ENCODE measurements at places on chromosomes 6 and 20. TPM values are rescaled to one million over a fixed set of nuclear protein-coding genes. Genes with fewer than 3 reads are reported as not detected.

FAM184A gene
- total RNA-seq: 0.17 TPM

HTR1B gene
- total RNA-seq: 1.6 TPM

NOX3 gene
- total RNA-seq: not detected

DNA sequence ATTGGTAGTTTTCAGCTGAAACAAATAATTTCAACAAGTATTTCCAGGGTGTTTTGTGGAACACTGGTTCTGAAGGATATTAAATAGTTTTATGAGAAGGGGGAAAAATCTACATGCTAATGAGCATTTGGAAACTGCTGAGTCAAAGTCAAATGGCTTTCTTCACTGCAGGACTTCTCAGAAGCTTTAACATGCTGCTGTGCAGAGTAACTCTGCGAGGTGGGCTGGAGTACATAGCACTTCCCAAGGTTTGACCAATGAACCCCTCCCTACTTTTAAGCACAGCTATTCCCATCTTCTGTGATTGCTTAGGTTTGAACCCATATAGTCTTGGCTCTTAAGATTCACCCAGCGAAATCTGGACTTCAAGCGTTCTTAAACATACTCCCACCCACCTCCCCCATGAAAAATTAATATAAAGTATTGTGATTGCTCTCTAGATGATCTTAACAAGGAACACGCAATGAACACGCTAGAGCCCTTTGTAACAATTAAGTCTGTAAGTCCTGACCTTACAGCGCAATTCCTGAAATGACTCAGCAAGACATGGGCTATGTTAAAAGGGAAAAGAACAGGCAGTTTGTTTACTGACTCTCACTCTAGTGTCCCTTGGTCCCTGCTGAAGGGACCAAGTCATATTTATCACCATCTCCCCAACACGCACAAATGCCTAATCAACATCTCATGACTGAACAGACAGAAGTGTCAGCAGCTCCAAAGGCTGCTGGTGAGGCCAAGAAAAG, 105.2 kb downstream of the NFATC2 start:
- no peak for DNase-seq

DNA sequence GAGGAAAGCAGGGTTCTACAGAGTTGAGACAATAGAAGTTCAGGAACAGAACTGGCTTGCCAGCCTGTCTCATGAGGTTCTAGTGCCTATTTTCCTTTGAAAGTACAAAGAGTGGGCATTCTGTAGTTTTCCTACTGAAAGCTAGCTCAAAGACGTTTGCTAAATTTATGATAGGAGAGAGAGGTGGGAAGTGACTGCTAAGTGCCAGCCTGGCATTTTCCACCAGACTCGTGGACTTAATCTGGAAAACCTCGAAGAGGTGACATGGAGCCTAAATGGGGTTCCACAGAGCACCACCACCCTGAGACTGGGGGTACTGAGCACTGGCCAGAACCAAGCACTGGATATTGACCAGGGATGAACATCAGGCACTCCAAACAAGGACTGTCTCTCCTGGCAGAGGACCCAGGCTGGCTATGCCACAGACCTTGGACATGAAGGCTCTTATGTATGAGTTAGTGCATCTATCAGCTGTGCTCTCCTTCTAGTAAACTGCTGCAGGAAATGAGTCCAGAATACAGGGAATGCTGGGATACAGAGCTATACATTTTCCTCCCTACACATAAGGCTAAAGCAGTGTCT, 7.1 kb downstream of the PEX6 start:
- DNase-seq: no peak

DNA sequence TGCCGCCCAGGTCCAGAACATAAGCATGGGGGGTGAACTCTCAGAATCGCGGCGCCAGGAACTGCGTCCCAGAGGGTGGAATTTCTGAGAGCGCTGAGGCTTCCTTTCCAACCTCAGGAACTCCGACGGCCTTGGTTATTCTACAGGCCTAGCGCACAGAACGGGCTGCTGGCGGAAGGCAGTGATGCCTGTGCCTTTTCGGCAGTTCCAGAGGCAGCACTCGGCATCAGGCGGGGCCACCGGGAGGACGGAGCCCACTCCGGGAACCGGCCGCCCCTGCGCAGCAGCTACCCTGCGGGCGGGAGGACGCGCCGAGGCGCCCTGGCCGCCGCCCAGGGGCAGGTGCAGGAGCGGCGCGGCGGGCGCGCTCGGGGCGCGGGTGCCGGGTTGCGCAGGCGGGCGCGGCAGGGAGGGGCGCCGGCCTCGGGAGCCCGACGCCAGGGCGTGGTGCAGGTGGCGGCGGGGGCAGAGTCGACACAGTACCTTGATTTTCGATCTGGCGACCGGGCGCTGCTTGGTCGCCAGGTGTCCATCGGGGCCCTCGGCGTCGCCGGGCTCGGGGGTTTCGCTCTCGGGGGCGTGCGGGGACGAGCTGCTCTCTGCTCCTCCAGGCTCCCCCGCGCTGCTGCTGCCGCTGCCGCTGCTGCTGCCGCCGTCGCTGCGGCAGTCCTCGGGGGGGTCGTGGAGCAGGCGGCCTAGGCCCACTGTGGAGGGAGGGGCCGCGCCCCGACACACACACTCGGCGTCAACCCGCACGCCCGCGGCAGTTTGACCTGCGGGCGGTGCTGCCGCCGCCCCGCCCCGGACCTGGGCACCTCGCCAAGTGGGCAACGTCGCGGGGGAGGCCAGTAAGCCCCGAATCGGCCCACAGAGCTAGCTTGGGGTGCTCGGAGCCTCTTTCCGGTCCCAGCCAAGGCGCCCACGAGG, 1.3 kb downstream of the OVOL2 start:
- DNase-seq: no peak

DNA sequence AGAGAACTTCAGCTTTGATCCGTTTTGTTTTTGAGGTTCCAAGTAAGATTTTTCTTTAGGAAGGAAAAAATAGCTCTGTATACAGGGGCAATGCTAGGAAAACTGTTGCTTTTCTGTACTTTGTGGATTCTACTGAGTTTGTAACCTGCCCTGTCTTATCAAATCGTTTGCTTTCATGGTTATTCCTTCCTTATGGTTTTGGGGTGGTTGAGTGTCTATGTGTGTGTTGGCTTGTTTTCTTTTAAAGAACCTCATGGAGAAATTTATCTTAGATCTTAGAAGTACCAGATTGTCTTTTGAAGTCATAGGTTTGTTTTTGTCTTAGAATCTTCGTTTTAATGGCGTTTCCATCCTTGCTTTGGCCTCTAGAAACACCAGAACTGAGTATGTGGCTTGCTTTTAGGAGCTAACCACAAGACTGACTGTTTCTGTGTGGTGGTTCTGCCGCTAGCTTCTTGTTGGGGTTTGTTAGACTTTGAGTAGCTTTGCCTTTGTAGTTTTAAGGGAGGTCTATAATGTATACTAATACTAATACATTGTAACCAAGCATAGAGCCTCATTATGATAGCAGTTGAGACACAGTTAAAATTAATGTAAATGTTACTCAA, 86.8 kb downstream of the RPP40 start:
- no peak for DNase-seq

GRCh38 chr20:62728781-62729300, 20.2 kb downstream of the NTSR1 start:
- DNase-seq: no peak

DNA sequence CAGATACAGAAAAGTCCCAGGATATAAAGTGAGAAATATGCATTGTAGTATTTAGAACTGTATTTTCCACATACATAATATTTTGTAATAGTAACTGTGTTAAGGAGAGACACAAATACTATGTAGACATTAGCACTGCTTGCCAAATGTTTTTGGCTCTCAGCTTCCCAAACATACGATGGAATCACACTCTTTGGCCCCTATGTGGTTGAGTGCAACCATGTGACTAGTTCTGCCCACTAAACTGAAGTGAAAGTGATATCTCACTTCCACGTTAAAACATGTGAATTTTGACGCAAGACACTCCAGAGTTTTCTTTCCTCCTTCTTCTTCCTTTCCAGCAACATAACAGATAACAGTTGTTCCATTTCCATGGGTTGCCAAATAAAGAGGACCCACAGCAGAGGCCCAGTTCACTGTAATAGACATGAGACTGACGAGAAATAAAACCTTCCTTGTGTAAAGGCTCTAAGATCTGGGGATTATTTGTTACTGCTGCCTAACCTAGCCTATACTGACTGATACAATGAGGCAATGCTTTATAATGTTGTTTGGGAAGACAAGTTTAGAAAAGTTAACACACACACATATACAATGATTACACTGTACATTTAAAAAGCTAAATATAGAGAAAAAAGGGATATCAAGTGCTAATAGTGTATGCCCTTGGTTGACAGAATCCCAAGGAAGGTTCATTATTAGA, 97.2 kb downstream of the PTPRT start:
- DNase-seq: no peak

DNA sequence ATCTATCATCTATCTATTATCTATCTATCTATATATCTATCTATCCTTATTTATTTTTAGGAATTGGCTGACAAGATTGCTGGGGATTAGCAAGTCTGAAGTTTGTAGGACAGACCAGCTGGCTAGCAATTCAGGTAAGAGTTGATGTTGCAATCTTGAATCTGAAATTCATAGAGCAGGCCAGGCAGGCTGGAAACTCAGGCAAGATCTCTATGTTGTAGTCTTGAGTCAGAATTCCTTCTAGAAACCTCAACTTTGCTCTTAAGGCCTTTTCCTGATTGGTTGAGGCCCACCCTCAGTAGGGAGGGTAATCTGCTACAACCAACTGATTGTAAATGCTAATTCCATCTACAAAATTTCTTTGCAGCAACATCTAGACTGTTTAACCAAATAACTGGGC, 19.2 kb downstream of the MAPK13 start:
- DNase-seq: no peak

- no peak for DNase-seq
Observed at GRCh38 chr20:48308232-48308781, 519.5 kb downstream of the PREX1 start.
